CD4-positive, alpha-beta T cell treated with Interleukin-15 for 4 hours (primary cell): ENCODE measurements at places on chromosomes 5 and 9.

GRCh38 chr9:36401897-36402480 is 1.9 kb upstream of the RNF38 start:
- no peak for DNase-seq

DNA sequence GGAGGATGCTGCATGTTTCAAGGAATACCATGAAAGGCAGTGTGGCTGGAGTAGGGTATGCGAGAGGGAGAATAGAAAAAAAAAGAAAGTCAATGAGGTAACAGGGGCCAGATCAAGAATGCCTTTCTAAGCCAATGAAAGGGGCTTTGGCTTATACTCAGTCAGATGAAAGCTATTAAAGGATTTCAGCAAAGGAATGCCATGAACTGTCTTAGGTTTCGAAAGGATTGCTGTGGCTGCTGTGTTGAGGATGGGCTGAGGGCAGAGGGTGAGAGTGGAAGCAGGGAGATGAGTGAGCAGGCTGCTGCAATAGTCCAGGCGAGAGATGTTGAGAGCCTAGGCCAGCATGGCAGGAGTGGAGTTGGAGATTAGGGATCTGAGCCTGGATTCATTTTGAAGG is 135.4 kb upstream of the CKMT2 start:
- DNase-seq: no peak

DNA sequence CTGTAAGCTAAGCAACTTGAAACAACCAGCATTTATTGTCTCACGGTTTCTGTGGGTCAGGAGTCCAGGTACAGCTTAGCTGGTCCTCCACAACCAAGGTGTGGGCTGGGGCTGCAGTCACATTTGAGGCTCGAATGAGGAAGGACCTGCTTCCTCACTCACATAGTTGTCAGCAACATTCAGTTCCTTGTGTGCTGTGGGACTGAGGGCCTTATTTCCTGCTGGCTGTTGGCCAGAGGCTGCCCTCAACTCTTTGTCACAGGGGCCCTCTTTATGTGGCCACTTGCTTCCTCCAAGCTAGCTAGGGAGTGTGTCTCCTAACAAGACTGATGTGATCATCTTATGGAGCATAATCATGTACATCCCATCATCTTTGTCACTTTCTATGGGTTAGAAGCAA is 29.2 kb upstream of the SEMA4D start:
- DNase-seq: no peak

DNA sequence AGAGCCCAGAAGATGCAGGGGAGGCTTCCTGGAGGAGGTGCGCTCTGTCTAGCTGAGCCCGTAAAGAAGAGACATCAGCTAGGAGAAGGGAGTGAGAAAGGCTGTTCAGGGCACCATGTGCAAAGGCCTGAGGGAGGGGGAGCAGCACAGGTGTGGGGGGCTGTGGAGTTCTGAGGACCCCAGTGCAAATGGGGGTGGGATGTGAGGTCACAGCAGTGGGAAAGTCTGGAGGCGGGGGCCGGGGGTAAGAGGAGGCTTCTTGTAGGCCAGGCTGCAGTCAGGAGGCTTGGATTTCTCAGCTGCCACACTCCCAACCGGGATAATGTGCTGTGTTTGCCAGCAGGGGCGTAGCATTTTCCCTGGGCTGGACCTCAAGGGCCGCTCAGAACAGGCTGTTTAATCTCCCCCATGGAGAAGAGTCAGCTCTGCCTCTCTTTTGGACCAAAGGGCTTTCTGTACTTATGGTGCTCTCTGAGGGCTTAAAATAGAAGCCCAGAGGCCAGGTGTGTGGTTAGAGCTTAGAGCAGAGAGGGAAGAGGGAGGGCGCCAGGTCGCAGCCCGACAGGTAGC is 5.7 kb downstream of the NEURL1B start:
- no peak for DNase-seq

- no peak for DNase-seq
Measured at GRCh38 chr9:128244837-128245231, 31.0 kb downstream of the GOLGA2 start.

GRCh38 chr9:89993678-89994630 is 389.1 kb downstream of the GADD45G start:
- DNase-seq: no peak

GRCh38 chr5:167658889-167659288 is 632.6 kb upstream of the WWC1 start:
- DNase-seq: no peak

DNA sequence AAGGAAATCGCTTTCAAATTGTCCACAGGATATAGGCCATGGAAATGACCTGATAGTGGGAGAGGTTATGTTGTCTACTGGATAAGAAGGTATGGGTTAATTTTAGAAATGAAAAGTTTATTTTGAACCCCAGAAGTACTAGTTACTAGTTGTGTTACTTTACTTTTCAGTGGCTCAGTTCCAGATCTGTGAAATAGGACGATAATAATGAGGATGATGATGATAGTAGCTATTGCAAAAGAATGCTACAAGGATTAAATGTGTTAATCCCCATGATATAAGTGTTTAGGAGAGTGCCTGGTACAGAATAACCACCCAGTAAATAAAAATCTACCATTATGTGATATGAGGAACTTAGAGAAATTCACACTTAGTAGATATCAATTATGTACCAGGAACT is 120.8 kb downstream of the PDE4D start:
- DNase-seq: no peak

DNA sequence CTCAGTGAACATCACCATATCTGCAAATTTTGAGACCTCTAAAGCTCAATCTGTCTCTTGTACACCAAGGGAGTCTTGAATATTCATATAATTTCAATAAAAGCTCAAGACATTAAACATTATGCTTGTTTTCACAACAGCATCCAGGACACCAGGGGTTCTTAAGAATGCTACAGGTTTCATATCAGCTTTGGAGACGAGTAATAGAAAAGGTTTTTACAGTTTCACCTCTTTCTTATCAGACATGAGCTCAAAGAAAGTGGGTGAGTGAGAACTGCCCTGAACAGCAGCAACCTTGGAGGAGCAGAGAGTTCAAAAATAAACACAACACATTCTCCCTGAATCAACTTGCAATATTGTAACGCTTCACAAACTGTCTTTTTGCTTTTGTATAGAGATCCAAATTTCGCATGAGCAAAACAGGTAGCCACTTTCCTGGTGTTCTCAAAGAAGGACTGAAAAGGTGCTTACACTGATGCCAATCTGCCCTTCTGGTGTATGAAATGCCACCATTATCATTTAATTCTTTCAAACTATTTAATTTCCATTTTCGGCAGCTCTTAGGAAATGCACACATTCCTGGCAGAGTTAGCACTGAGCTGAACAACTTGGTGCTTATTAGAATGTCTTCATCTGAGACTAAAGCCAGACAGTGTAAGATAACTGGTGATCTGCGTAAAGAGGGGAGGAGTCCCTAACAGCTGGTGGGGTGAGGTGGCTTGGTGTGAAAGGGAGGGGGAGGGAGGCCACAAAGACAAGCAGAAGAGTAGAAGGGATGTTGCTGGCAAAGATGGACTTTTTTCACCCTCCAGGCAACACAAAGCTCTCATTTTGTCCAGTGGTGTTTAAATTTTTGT is 535.3 kb downstream of the PDE4D start:
- no peak for DNase-seq
